Mesenteric fat pad (tissue), 1 donor: ENCODE measurements at places on chromosomes 3 and 15. TPM values are rescaled to one million over a fixed set of nuclear protein-coding genes. Genes with fewer than 3 reads are reported as not detected.

GRCh38 chr3:38500688-38501417, 4.7 kb downstream of the EXOG start:
- DNase-seq: no peak

DNA sequence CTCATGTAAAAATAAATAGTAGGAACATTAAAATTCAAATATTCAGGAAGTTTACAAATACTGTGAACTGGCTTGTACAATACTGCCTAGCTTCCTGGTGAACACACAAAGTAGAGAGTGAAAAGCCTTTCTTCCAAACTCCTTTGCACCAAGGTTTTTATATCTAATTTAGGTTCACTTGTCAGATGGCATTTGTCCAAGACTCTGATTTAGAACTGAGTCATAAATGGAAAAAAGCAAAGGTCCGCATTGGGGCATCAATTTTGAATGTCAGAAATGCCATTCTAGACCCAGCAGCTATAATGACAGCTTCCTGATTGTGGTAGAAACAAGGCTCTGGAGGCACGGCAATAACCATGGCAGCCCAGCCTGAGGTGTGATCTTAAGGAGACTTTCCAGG, 160.7 kb downstream of the PDE8A start:
- no peak for DNase-seq

GRCh38 chr3:177144922-177145321, 52.4 kb downstream of the TBL1XR1 start:
- no peak for DNase-seq

DNA sequence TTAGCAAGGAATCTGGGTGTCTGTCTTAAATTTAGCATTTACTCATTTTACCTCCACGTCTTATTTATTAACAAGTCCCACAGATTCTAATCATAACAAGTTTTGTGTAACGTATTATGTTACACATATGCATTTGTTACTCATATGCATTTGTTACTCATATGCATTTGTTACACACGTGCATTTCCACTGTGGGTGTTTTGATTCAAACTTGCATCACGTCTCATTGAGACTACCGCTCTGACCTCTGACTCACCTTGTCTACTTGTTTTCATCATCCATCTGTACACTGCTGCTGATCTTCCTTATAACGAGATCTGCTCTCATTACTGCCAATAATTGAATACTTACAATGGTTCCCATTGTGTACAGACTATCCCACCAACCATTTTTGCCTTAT, 1141.4 kb downstream of the TBL1XR1 start:
- DNase-seq: no peak

- no peak for DNase-seq
These were observed 32.5 kb downstream of the GBE1 start for GRCh38 chr3:81728766-81729544.

The PSTPIP1 gene
- 24.8 TPM for total RNA-seq
